ENCODE measurements at places on chromosomes 5 and 9. TPM values are rescaled to one million over a fixed set of nuclear protein-coding genes. Genes with fewer than 3 reads are reported as not detected.

GRCh38 chr5:1786621-1787471 is 12.8 kb downstream of the MRPL36 start:
- no peak for DNase-seq

GRCh38 chr9:128203707-128204551 is 750 bp downstream of the DNM1 start:
- DNase-seq, result no peak

GRCh38 chr9:124307379-124308030 is 49.8 kb downstream of the NEK6 start:
- DNase-seq, result no peak

SLC28A3 gene
- polyA plus RNA-seq, result 0.07 TPM

ZNF454 gene
- 7.1 TPM for polyA plus RNA-seq

RNF183 gene
- 6.8 TPM for polyA plus RNA-seq

SPATA6L gene
- polyA plus RNA-seq, result 3.0 TPM

All from left renal pelvis (tissue), 4 donors.